ENCODE measurements at places on chromosomes 7 and 10. TPM values are rescaled to one million over a fixed set of nuclear protein-coding genes. Genes with fewer than 3 reads are reported as not detected.
A peak's percentile ranks its signal among the peaks of the same experiment; 100 is the strongest.

- no peaks in the 10 kb centered on the region for H3K27me3 ChIP-seq
- no peak overlapping the region for H3K27ac ChIP-seq
- no peaks in the 10 kb centered on the region for H3K36me3 ChIP-seq
- no peak for DNase-seq
- H3K4me3 ChIP-seq, result no peak overlapping the region
These were observed 145.7 kb downstream of the RNLS start for GRCh38 chr10:88437411-88437810.

- no peak overlapping the region for H3K27ac ChIP-seq
- H3K4me1 ChIP-seq, result no peaks in the 10 kb centered on the region
- H3K27me3 ChIP-seq, result no peaks in the 10 kb centered on the region
- DNase-seq, result no peak
These were observed 149.4 kb upstream of the FERD3L start for GRCh38 chr7:19294619-19295018.

GRCh38 chr7:14446829-14447228 is 455.7 kb downstream of the DGKB start:
- H3K36me3 ChIP-seq, result no peaks in the 10 kb centered on the region
- DNase-seq, result no peak
- H3K4me3 ChIP-seq, result no peak overlapping the region
- H3K27ac ChIP-seq, result no peak overlapping the region
- no peaks in the 10 kb centered on the region for H3K4me1 ChIP-seq

GRCh38 chr7:55127135-55127551 is 108.3 kb downstream of the EGFR start:
- H3K4me3 ChIP-seq, result no peak overlapping the region
- DNase-seq, result no peak
- peak overlapping the region; percentile 69 for H3K27ac ChIP-seq
- peaks cover 40% of the 10 kb centered on the region for H3K4me1 ChIP-seq
- no peaks in the 10 kb centered on the region for H3K36me3 ChIP-seq

DNA sequence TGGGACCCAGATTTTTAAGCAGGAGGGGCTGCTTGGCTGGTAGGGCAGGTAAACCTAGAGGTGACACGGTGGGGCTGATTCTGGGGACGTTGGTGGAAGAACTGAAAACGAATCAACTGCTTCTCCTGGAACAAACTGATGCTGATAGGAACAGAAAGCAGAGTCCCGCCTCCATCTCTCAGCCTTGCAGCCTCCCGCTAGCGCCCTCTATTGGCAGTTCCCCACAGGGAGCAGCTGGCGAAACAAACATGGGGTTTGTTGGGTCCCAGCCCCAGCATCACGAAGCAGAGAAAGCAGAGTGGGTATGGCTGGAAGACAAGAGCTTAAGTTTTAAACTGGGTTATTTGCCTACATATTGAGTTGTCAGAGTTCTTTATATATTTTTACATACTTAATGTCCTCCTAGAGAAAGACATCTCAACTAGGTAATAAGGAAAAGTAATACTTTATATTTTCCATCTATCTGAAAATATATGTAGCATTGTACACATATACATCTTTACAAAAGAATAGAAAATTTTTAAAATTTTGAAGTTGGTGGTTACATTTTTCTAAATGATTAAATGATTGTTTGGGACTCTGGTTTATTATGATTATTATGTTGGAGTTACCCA is 42.3 kb upstream of the FOXI2 start:
- H3K4me1 ChIP-seq, result no peaks in the 10 kb centered on the region
- H3K36me3 ChIP-seq, result no peaks in the 10 kb centered on the region
- DNase-seq, result peak; percentile 83
- H3K27ac ChIP-seq, result no peak overlapping the region

- peak overlapping the region; percentile 11 for H3K27ac ChIP-seq
- H3K36me3 ChIP-seq, result no peaks in the 10 kb centered on the region
- DNase-seq, result no peak
- H3K27me3 ChIP-seq, result no peaks in the 10 kb centered on the region
These were observed 81.4 kb downstream of the ABLIM1 start for GRCh38 chr10:114576716-114577115.

DNA sequence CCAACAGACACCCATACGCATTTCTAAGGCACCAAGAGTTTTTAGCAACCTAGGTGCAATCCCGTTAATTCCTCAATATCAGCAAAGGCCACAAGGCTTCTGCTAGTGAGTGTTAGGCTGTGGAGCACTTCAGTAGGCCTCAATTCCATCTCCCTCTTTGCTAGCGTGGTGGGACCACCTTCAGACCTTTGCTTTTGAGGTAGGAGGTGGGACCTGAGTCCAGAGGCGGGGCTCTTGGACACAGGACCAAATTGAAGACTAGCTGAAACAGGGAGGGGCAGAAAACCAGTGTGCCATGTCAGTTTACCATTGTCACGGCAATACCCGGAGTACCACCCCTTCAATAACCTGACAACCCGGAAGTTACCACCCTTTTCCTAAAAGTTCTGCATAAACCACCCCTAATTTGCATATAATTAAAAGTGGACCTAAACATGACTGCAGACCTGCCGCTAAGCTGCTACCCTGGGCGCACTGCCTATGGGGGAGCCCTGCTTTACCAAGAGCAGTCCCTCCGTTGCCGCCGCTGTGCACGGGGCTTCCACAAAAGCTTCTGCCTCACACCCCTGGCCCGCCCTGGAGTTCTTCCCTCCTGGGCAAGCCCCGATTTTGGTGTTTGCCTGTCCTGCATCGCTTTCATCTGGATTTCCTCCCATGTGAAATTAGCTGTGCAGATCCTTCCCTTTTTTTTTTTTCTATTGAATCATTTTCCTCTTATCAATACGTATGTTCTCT is 41.1 kb upstream of the EN2 start:
- no peak for DNase-seq
- H3K27ac ChIP-seq, result no peak overlapping the region
- H3K4me3 ChIP-seq, result no peak overlapping the region
- H3K36me3 ChIP-seq, result no peaks in the 10 kb centered on the region
- H3K4me1 ChIP-seq, result no peaks in the 10 kb centered on the region

GRCh38 chr7:20288036-20288435 is 42.7 kb upstream of the ITGB8 start:
- no peaks in the 10 kb centered on the region for H3K27me3 ChIP-seq
- no peak for DNase-seq
- H3K27ac ChIP-seq, result no peak overlapping the region
- H3K4me3 ChIP-seq, result no peak overlapping the region
- no peaks in the 10 kb centered on the region for H3K36me3 ChIP-seq
- H3K4me1 ChIP-seq, result no peaks in the 10 kb centered on the region

DNA sequence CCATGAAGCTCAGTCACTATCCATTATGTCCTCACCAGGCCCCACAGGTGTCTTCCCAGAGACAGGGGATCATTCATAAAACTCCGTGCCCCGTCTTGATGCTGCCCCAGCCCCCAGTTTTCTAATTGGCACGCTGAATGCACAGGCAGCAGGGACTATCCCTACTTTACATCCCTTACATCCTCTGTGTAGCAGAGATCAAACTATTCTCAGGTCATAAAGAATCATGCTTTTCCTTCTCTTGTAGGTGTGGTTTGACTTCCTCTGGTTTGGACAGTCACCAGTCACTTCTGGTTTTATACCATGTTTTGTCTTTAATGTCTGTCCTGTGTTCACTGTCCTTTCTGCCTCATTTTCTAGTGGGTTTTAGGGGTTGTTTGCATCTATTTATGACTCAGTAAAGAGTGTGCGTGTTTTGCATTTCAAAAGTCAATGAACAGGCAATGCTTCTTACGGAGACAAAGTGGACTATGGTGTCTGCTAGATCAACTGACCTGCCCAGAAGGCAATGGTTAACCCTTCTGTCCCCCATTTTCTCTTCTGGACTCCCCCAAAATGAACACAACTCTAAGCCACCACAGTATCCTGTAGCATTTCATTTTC is 140.4 kb upstream of the NPVF start:
- no peaks in the 10 kb centered on the region for H3K36me3 ChIP-seq
- no peak overlapping the region for H3K27ac ChIP-seq
- H3K27me3 ChIP-seq, result no peaks in the 10 kb centered on the region

GRCh38 chr10:96125142-96125515 is 5.0 kb upstream of the ZNF518A start:
- no peaks in the 10 kb centered on the region for H3K4me1 ChIP-seq
- H3K27me3 ChIP-seq, result no peaks in the 10 kb centered on the region
- DNase-seq, result no peak
- peak overlapping the region; percentile 33 for H3K27ac ChIP-seq
- no peak overlapping the region for H3K4me3 ChIP-seq

The DLG5 gene
- 50.1 TPM for total RNA-seq

The ARHGEF35 gene
- 0.87 TPM for total RNA-seq

DNA sequence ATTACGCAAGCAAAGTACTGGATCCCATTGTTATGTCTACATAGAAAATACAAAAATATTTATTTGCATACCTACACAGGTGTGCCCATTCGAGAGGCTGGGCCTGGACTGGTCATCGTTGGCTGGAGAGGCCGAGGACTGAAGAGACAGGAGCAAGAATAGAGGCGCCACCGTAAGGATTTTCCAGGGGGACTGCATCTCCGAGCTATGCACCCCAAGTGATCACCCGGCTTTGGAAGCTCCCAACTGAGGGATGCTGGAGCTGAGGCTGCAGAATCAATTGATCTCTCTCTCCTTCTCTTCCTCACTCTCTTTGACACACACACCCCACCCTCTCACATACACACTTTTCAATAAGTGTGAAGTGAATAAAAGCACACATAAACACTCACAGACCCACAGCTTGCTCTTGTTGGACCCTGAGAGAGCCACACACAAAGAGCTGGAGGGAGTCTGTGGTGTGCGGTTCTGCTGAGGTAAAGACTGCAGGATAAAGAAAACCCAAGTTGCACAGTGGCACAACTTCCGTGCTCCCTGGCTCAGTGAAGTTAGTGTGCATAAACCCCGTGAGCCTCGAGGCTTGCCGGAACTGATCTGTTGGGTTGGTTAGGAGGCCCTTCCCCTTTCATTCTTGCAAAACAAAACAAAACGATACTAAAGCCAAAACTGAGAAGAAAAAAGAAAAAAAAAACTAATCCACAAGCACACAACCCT is at the start of gene AOAH:
Gene AOAH, minus strand, starts transcription at position 544 of the 714 bp plus-strand sequence. Its CDS starts 346 bp downstream, at position 198.
- H3K27ac ChIP-seq, result no peak within 1 kb of the TSS
- no peaks in the 10 kb centered on the region for H3K36me3 ChIP-seq
- peak; percentile 57 for DNase-seq
- no peaks in the 10 kb centered on the region for H3K27me3 ChIP-seq
- no peak within 1 kb of the TSS for H3K4me3 ChIP-seq

DNA sequence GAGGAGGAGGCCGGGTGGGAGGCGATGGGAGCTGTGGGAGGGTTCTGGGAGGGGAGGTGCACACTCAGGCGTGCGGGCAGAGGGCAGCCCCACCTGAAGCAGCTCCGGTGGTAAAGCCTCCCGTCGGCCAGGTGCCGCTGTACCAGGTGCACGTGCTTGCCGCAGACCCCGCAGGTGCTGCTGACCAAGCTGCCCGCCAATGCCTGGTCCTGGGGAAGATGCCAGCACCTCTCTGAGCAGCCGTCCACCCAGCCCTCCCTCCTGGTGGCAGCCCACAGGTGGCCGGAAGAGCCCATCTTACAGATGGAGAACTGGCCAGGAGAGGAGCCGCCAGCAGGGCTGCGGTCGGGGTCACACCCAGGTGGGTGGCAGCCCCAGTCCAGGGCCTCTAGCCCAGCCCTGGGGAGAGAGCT is 12.6 kb downstream of the MICALL2 start:
- no peaks in the 10 kb centered on the region for H3K36me3 ChIP-seq
- no peak overlapping the region for H3K27ac ChIP-seq
- H3K27me3 ChIP-seq, result no peaks in the 10 kb centered on the region
- H3K4me1 ChIP-seq, result no peaks in the 10 kb centered on the region
- no peak for DNase-seq

DNA sequence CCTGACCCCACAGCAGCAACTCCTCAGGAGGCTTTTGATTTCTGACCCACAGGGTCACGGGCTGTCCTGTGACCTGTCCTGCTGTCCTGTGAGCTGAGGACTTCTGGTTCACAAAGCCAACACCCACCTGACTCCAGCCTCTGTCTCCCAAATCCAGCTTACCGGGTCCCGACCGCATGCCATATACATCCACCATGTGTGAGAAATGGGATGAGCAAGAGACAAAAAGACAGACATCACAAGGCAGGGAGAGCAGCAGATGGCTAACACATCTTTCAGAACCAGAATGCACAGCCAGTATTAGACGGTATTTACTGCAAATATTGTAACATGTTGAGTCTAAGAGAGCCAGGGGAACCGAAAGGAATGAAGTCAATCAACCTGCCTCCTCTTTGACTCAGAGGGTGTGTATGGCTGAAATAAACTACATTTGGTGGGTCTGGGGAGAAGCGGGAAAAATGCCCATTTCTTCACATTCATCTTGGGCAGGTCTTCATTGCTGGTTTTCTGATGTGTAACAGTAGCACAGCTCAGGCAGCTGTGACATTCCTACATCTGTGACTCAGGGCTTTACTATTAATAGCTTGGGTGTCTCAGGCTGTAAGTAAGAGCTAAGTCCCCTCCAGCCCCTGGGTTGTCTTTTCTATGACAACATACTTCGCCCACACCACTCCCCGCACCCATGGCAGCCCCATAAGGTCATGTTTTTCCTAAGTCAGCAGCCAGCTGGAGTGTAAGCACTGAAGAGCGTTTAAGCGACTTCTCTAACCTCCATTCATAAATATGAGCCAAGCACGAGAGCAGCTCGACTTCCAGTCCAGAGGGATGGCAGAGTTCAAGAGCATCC is 25.0 kb downstream of the ABLIM1 start:
- peaks cover 26% of the 10 kb centered on the region for H3K4me1 ChIP-seq
- no peaks in the 10 kb centered on the region for H3K27me3 ChIP-seq

The AZGP1 gene
- 42.1 TPM for total RNA-seq

DNA sequence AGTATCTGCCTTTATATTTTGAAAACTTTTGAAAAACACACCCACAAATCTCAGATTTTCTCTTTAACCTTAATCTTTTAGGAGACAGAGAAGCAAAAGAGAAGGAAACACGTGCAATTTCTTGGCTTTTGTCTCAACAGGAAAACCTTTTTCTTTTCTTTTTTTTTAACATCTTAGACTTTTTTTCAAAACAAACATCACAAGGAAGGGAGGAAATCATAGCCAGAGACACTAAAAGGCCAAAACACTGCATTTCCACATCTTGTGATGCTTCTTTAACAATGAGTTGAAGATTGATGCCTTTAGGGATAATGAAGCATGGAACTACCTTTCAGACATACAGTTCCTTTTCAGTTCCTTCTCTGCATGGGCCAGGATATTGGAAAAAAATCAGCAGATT is 136.6 kb upstream of the NRBF2 start:
- no peaks in the 10 kb centered on the region for H3K27me3 ChIP-seq
- no peak for DNase-seq
- no peak overlapping the region for H3K27ac ChIP-seq
- no peak overlapping the region for H3K4me3 ChIP-seq
- H3K4me1 ChIP-seq, result no peaks in the 10 kb centered on the region

GRCh38 chr10:95697429-95697828 is 3.7 kb upstream of the TCTN3 start:
- H3K4me3 ChIP-seq, result no peak overlapping the region
- no peaks in the 10 kb centered on the region for H3K4me1 ChIP-seq
- no peak overlapping the region for H3K27ac ChIP-seq
- no peaks in the 10 kb centered on the region for H3K27me3 ChIP-seq

- H3K36me3 ChIP-seq, result no peaks in the 10 kb centered on the region
- H3K4me3 ChIP-seq, result no peak overlapping the region
- no peaks in the 10 kb centered on the region for H3K27me3 ChIP-seq
- no peak overlapping the region for H3K27ac ChIP-seq
- DNase-seq, result no peak
These were observed 169.1 kb upstream of the MEOX2 start for GRCh38 chr7:15855525-15856109.

All from testis (tissue), 5 donors.